Spinal cord (tissue), 10 donors: ENCODE measurements at places on chromosomes 16 and 17. TPM values are rescaled to one million over a fixed set of nuclear protein-coding genes. Genes with fewer than 3 reads are reported as not detected.

- DNase-seq = no peak
These were observed 18.1 kb upstream of the TMEM98 start for GRCh38 chr17:32909787-32910369.

GRCh38 chr17:18963126-18964017, 11.4 kb downstream of the SLC5A10 start:
- no peak for DNase-seq

DNA sequence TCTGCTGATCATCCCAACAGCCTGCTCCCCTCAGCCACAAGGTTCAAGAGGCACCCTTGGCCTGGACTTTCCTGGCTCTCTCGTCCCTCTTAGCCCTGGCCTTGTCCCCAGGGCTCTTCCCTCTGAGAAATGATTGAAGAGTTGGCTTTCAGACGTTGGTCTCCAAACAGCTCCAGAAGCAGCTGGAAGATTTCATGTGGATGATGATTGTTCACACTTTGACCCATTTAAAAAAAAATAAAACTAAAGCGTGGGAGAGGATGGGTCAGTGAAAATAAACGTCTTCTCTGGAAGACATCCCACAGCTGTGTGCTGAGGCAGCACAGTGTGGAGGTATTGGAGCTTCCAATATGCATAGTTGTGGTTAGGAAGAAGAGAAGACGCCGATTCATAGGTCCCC, 54.7 kb upstream of the CDH11 start:
- no peak for DNase-seq

DNA sequence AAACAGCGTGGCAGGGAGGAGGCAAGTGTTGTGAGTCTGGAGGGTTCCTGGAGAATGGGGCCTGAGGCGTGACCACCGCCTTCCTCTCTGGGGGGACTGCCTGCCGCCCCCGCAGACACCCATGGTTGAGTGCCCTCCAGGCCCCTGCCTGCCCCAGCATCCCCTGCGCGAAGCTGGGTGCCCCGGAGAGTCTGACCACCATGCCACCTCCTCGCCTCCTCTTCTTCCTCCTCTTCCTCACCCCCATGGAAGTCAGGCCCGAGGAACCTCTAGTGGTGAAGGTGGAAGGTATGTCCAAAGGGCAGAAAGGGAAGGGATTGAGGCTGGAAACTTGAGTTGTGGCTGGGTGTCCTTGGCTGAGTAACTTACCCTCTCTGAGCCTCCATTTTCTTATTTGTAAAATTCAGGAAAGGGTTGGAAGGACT, at the start of gene CD19:
Gene CD19, plus strand, starts transcription at position 171 of the 425 bp plus-strand sequence. Its CDS starts 30 bp downstream, at position 201.
- DNase-seq = no peak

GRCh38 chr16:9323170-9323569, 231.7 kb downstream of the HAPSTR1 start:
- no peak for DNase-seq

The RNF112 gene
- total RNA-seq = 9.7 TPM

The HEATR9 gene
- total RNA-seq = not detected

DNA sequence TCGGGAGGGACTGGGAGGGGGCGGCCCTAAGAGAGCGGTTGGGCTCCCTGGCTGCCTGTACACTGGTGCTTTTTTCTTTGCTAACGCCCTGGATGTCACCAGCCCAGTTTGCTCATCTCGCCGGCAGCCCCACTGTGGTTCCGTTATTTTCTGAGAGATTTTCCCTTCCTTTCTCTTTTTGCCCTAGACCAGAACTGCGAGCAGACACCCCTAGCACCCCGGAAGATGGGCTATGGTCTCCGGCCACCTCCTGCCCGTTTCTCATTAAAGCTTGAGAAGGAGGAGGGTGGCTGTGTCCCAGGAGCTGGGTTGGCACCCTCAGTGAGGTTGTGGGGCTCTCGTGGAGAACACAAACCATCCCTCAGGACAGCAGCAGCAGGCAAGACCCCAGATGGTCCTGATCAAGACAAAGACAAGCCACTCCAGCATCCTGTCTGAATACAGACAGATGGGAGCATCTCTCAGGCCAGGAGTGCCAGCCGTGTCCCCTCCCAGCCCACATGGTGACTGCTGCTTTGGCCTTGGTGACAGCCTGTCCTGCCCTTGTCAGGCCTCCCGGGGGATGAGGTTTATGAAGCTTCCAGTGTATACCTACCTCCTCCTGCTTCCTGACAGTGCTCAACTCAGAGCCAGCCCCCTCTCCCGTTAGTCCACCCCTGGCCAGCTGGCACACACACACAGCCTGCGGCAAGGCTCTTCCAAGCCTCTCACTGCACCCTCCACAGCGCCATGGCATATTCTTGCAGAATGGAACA, 77.2 kb downstream of the KCNJ12 start:
- DNase-seq = peak; percentile 37

- no peak for DNase-seq
These were observed 25.6 kb downstream of the ITGB3 start for GRCh38 chr17:47279062-47279801.

The WFIKKN2 gene
- 111 TPM for total RNA-seq

GRCh38 chr17:17784657-17785267, 52.0 kb downstream of the SREBF1 start:
- DNase-seq = no peak

The TRAF4 gene
- 33.6 TPM for total RNA-seq

The DOC2A gene
- total RNA-seq = 14.8 TPM

DNA sequence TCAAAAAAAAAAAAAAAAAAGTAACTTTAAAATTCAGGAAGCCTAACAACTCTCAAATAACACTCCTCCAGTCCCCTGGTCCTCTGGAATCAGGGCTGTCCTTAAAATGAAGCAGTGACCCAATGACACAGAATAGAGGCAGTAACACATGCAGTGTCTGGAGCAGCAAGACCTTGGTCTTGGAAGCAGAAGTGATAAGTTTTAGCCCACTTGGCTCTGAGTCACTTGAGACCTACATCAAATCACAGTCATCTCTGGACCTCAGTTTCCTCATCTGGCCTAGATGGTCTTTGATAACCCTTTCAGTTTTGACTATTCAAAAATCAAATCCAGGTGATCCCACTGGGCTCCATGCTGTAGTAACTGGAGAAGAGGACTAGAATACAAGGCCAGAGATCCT, 39.0 kb downstream of the LYRM1 start:
- no peak for DNase-seq

The SLC47A1 gene
- total RNA-seq = 202 TPM
